ENCODE measurements at places on chromosomes 5 and 9.
A peak's percentile ranks its signal among the peaks of the same experiment; 100 is the strongest.

- no peak for DNase-seq
These were observed 90.5 kb upstream of the RANBP3L start for GRCh38 chr5:36392186-36392585.

DNA sequence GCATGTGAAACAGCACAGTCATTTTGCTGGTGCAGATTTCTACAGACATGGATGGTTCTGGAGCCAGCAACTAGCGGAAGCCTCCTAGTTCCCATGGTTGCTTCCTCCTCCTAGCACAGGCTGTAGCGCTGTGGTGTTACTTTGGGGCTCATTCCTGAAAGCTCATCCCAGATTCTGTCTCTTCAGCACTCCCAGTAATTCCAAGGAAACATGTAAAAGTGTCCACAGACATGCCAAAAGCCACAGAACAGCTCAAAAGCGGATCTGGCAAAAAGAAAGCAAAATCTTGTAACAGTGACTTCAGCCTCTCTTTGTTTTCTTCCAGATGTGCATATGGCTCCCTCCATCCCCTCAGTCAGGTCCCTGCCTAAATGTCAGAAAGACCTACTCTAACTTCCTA lies 144.1 kb downstream of the CEP120 start:
- no peak for DNase-seq

- no peak for DNase-seq
These were observed 123.0 kb upstream of the LHFPL2 start for GRCh38 chr5:78771260-78772205.

- no peak for DNase-seq
These were observed 30.5 kb upstream of the DMRTA1 start for GRCh38 chr9:22415941-22416691.

DNA sequence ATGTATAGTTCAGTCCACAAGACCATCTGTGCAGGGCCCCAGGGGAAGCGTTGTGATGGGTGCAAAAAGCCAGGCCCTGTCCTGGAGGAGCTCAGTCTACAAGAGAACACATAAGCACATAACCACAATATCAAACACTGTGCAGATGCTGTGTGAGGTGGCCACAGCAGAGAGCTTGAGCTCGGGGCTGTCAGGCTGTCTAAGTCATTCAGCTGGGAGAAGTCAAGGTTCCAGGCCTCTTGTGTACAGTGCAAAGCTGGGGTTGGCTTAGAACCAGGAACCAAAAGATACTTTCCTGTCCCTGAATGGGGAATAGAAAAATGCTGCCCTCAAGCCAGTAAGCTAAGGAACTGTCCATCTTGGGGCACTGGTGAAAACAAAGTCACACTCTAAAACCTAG lies 75.0 kb downstream of the PRDM6 start:
- no peak for DNase-seq

DNA sequence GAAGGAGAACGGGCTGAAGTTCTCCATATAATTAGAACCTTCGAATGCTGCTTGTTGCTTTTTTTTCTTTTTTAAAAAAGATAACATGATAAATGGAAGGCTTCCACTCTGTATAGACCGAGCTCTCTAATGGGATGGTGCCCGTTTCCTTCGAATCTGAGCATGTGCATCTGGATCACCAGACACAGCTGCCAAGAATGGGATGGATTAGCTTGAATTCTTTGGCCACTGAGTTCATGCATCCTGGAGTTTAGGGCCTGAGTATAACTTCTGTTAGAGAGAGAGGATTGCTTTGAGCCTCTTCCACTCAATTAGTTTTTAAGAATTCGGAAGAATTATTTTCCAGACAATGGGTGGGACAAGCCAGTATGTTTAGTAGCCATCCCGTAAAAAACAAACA lies 93.7 kb upstream of the GDNF start:
- DNase-seq = no peak

DNA sequence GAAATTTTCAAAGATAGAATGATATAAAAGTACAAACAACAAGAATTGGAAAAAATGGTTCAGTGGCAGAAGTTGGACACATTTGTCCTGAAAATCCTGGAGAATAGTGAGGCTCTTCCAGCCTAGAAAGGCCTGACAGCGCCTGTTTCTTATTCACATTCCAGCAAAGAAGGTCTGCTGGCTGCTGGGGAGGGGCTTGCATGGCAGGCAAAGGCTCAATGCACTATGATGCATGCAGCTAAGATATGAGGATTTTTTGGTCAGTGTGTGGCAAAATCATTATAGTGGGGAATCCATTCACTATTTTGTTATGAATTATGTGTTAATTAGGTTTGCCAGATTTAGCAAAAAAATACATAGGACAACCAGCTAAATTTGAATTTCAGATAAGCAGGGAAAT lies 243.9 kb upstream of the SLC30A5 start:
- DNase-seq = no peak

GRCh38 chr9:131737426-131737825 lies 2.5 kb downstream of the RAPGEF1 start:
- no peak for DNase-seq

GRCh38 chr5:174420651-174421407 lies 303.6 kb upstream of the MSX2 start:
- DNase-seq = no peak

DNA sequence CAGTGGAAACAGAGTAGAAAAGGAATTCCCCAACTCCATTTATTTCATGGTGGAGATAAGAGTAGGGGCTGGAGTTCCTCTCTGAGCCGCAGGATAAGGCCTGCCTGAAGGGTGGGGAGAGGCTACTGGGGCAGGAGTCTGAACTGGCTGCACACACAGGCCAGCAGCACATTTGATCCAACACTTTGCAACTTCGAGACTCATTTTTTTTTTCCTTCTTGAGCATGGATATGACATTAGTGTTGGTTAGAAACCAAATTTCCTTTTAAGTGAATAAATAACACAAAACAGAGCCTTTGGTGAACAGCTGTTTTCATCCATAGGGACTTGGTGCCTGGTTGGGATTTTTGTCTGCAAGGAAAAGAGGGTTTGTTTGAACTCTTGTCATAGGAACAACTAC lies 76.6 kb downstream of the RALGPS1 start:
- DNase-seq = no peak

GRCh38 chr5:80559244-80559643 lies 10.8 kb downstream of the ANKRD34B start:
- no peak for DNase-seq

- no peak for DNase-seq
These were observed 93.8 kb downstream of the ADAMTS2 start for GRCh38 chr5:179251276-179251969.

GRCh38 chr5:104612005-104612404 lies 1049.4 kb upstream of the NUDT12 start:
- no peak for DNase-seq

DNA sequence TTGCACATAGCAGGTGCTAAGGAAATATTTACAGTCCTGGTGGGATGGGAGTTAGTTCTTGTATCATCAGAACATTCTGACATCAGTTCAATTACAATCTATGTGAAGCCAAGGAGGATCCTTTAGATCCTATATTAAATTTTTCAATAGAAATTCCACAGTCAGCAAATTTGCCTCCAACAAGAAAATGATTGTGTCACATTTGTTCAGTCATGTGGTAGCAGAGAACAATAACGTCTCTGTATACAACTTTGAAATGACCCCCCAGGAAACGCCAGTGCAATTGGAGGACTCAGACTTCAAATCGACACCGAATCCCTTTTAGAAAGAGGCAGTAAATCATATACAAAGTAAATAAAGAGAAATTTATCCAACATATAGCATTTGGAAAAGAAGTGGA lies 392.1 kb downstream of the DTWD2 start:
- DNase-seq = no peak

DNA sequence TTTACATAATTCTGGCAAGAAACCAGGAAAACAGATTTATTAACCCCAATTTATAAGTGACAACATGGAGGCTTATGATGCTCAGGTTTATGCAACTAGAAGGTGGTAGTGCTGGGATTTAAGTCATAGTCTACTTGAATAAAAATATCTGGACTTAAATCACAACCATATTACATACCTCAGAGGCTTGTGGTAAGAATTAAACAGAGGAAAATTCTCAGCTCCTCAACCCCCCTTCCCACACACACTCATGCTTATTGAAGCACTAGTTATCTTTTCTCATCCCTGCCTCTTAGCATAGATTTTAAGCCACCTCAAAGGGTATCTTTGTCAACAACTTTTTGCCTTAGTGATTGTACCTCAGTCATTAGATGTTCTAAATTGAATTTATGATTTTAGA lies 731.0 kb downstream of the PRELID2 start:
- no peak for DNase-seq

- DNase-seq = no peak
These were observed 73.0 kb downstream of the SLC12A2 start for GRCh38 chr5:128156521-128156920.

DNA sequence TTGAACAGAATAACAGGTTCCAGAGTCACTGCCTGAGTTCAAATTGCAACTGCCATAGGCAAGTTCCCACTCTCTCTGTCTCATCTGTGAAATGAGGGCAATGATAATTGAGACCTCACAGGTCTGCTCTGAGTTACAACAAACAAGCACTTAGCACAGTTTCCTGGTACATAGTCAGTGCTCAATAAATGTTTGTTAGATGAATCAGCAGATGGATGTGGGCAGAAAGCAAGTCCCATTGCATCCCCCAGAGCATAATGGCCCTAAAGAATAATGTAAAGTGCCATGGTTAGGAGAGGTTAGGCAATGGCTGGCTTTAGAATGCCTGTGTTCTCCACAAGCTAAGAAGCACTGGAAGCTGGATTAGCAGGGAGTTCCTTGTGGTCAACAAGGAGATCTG lies 136.5 kb upstream of the LARP1 start:
- no peak for DNase-seq

DNA sequence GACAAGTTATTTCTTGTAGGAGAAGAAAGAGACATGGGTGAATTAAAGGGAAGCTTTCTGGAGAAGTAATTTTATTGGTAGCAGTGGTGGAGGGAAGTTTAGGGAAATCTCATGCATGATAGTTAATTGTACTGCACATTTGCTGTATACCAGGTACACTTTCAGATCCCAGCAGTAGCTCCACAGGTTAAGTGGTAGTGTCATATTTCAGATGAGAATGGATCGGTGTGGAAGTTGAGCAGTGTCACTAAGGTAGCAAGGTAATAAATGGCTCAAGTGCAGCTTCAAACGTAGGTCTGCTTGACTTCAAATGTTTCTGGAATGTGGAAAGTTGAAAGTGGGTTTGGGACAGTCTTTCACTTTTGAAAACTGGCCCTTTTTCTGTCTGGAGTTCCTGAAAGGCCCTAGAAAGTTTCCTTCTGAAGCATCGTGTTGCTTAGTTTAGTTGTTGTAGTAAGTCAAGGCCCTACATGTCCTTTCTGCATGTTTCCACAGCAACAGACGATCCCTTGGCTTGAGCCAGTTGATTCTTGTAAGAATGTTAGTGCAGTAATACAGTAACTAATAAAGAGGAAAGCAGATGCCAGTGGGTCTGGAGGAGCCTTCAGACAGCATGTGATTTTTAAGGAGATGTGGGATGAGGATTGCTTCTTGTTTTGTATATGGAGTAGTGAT lies 3.7 kb downstream of the CLTA start:
- DNase-seq = no peak

DNA sequence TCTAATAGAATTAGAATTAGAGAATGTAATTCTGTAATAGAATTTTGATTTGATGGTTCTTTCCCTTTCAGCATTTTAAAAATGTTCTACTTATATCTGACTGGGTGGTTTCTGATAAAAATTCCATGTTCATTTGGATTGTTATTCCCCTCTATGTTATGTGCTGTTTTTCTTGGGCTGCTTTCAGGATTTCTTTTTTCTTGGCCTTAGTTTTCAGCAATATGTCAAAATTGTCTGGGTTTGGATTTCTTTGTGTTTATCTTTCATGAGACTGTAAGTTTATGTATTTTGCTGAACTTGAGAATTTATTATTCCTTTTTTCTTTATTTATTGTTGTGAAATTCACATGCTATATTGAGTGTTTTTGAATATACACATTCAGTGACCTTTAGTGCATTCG lies 189.1 kb downstream of the RANBP17 start:
- DNase-seq = no peak

- DNase-seq = no peak
These were observed 2.0 kb upstream of the CXXC5 start for GRCh38 chr5:139646111-139646510.

DNA sequence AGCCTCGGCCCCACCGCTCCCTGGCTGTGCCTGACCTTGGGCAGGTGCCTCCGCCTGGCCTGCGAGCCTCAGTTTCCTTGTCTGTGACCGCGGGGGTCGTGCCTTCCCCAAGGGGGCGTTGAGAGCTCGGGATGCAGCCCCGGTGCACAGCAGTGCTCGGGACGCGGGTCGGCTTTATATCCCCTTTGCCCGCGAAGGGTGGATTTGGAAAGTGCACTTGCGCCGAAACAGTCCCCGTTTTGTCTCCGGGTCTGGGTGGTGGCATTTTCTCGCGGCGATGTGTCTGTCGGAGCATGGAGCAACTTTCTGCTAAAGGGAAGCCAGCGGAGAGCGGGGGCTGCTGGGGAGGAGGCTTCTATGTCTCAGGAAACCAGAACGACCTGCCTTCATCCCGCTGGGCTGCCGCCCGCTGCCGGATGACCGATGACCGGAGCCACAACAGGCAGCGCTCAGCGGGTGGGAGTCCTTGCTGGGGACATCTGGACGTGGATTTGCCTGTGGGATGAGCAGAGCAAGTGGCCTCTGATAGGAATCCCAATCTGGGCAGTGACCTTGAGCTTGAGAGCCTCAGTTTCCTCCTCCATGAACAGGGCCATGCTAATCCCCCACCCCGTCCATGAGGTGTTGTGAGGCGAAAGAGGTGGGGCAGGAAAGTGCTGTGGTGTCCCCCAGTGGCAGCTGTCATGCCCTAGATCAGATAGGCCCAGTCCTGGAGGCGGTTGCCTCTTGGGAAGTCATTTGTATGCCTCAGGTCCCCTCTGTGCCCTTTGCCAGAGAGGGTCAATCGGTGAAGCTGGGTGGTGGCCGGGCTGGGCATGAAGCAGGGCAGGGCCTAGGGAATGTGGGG lies 651 bp downstream of the HRH2 start:
- DNase-seq = no peak

GRCh38 chr9:76403352-76403751 lies 9.1 kb upstream of the RFK start:
- DNase-seq = peak; percentile 90

GRCh38 chr5:140293091-140293848 lies 9.6 kb downstream of the PFDN1 start:
- DNase-seq = no peak

DNA sequence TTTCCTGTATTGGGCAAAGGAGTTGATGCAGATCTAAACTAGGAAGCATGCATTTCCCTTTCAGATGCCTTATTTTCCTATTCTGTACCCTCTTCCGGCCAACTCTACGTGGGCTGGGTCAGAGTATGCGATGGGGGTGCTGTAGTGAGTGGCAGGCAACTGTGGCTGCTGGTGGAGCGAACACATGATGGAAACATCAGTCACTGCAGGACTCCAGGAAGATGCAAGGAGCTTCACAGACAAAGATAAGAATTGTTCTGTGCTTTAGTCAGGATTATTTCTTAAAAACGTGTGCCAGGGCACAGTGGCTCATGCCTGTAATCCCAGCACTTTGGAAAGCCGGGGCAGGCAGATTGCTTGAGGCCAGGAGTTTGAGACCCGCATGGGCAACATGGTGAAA lies 75.1 kb downstream of the PSAT1 start:
- no peak for DNase-seq

DNA sequence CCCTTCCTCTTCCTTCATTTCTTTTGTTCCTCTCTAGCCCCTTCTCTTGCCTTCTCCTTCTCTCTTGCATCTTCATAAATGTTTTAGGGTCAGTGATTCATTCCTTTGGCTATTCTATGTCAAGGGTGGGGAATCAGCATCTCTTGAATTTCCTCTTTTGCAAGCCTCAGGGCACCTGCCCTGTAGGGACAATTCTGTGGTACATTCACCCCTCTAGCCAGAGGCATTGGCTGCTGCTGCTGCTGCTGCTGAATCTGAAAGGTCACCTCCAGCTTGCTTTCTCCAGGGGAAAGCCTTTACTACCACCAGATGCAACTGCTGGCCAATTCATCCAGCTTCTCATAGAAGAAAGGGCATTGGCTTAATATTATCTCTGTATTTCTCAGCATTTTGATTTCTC lies 87.3 kb downstream of the INSYN2B start:
- no peak for DNase-seq
